ENCODE measurements at places on chromosomes 7 and 10. TPM values are rescaled to one million over a fixed set of nuclear protein-coding genes. Genes with fewer than 3 reads are reported as not detected.

GRCh38 chr10:15072358-15072757, 16.2 kb downstream of the ACBD7 start:
- no peak for DNase-seq

DNA sequence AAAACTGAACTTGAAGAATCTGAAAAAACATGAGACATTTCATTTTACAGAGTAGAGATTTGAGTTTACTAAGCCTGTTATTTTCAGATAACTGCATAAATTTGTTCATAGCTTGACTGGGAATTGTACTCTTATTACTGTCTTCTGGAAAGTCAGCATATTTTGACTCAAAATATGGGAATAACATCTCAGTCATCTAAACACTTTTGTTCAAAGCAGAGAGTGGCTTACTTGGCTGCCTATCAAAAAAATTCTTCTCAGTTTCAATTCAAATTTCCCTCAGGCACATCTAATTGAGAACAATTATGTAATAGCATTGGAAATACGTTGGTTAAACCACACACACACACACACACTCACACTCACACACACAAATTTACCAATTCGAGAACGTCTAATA, 384.6 kb downstream of the ARL4A start:
- no peak for DNase-seq

The HMX2 gene
- total RNA-seq, result not detected

- peak; percentile 58 for DNase-seq
Measured at GRCh38 chr10:24617771-24618396, 105.8 kb downstream of the ARHGAP21 start.

DNA sequence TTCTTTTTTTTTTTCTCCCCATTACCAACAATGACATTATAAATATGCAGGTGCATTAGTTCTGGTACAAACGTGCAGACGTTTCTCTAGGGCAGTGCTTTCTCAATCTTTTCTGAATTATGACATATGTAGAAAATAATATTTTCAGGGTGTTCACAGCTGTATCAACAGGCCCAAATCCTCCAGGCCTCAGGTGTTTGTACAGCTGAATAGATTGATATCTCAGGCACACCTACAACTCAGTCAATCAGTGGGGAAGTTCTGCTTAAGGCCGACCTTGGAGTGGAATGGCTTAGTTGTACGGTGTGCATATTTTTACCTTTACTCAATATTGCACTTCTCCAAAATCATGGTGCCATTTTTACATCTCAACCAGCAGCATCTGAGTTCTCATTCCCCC, 71.6 kb downstream of the CACNB2 start:
- DNase-seq, result no peak

GRCh38 chr10:10362800-10363199, 654.9 kb upstream of the CELF2 start:
- DNase-seq, result no peak

DNA sequence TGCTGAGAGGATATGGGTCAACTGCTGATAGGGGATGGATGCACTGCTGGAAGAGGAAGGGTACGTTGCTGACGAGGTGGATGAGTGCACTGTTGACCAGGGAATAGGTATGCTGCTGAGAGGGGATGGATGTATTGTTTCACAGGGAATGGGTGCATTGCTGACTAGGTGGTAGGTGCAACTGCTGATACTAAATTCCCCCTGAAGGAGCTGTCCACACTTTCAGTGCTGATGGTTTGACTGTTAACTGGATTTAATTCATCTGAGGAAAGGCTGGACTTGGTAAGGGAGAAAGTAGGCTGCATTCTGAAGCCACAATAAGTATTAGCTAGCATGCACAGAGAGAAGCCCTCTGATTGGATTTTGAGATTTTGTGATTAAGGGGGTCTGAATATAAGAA, 1196.8 kb upstream of the PHF14 start:
- DNase-seq, result no peak

The AKR1E2 gene
- 11.3 TPM for total RNA-seq

DNA sequence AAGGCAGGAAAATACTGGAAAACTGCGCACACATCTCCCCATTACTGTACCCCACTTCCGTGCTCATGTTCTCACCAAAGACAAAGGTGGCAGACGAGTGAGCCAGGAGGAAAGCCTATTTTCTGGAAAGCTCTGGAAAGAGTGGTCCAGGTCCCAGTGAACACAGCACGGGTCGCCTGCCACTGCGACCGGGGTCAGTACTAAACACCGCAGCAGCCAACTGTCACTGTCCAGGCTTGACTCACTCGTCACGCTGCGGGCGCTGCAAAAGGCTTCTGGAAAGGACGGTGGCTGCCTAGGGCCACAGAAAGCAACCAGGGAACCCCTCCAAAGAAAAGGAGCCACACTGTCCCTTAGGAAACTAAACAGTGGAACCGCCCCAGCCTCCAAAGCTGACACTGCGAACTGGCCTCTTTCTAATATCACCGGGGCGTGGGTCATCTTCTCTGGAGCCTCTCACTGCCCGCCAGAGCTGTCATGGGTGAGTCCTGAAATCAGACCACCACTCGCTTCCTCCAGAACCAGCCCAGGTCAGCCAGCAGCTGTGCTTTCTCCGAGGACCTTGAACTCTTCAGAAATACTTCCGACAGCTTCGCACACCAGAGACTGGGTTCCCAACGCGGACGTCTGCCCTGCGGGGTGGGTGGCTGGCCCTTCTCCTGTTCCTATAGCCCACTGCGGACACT, 4.0 kb downstream of the RADIL start:
- DNase-seq, result no peak

DNA sequence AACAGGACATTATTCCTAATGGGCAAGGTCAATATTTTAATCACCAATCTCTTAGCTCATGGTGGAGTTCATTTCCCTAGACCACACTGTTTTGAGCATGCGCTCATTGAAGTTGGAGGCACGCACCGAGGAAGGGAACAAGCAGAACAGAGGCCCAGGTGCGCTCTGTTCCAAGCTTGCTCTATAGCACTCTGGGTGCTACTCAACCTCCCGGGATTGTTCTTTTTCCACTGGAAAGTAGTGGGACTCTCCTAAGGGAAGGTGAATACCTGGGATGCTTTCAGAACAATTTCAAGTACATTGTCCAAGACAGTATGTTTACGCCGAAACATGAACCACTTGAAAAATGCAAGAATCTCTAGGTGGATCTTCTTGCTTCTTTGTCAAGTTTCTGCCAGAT, 16.2 kb downstream of the PLXNA4 start:
- no peak for DNase-seq

The OR2F2 gene
- not detected for total RNA-seq

GRCh38 chr7:143848192-143848591, 53.8 kb downstream of the TCAF1 start:
- DNase-seq, result no peak

- DNase-seq, result no peak
Measured at GRCh38 chr7:122869260-122869659, 17.0 kb downstream of the CADPS2 start.

The SLC13A1 gene
- not detected for total RNA-seq

GRCh38 chr7:21603972-21604749, 61.3 kb downstream of the DNAH11 start:
- no peak for DNase-seq

DNA sequence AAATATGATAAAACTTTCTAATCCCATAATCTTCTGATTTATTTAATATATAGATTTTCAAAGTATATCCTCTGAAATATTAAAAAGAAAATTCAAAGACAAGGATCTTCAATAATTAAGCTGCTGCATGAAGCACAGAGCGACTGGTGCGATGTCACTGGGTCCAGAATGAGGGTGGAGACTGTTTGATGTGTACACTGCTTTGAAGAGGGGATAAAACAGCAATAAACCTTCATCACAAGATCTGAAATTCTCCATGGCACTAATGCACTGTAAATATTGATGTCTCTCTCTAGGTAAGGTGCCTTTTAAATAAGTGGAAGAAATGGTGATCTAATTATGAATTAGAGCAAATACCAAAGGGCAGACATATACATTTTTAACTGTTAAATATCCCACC, 337.8 kb downstream of the PARD3 start:
- no peak for DNase-seq

The CCM2 gene
- 45.7 TPM for total RNA-seq

DNA sequence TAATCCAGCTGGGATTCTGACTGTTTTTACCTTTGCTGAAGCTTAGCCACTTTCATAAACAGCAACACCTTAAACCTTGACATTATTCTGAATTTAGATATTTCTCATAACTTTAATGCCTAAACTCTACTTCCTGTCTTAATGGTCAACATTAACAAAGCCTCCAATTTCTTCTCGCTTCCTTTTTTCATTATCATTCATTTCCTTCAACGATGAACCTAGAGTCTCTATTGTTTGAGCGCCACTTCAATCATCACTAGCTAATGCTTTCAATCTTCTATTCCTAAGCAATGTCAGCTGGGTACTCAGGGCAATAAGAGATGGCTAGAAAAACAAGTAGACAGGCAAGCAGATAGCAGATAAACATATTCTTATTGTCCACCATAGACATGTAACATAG, 96.6 kb upstream of the TMEM196 start:
- DNase-seq, result no peak

GRCh38 chr7:96344236-96344635, 22.3 kb upstream of the SLC25A13 start:
- no peak for DNase-seq

The MACC1 gene
- total RNA-seq, result 24.7 TPM
